Camera-type eye (tissue), 1 donor: ENCODE measurements at places on chromosomes 4 and X. TPM values are rescaled to one million over a fixed set of nuclear protein-coding genes. Genes with fewer than 3 reads are reported as not detected.

Gene ATOH1
- total RNA-seq: not detected

Gene DTHD1
- total RNA-seq: not detected

Gene KLB
- total RNA-seq: 0.11 TPM

Gene SSX2B
- not detected for total RNA-seq

Gene NPY2R
- 1.3 TPM for total RNA-seq

Gene GLOD5
- not detected for total RNA-seq

Gene FRMD7
- total RNA-seq: 1.4 TPM

Gene WDR17
- 37.8 TPM for total RNA-seq

Gene QRFPR
- 2.5 TPM for total RNA-seq

Gene ADRA2C
- total RNA-seq: 8.5 TPM

Gene ZNF630
- total RNA-seq: 12.4 TPM

Gene AADAT
- total RNA-seq: 14.8 TPM

Gene FAM9C
- not detected for total RNA-seq

Gene CFAP47
- 8.7 TPM for total RNA-seq

Gene HMGN5
- total RNA-seq: 8.7 TPM
